ENCODE measurements at places on chromosomes 7 and 10.
A peak's percentile ranks its signal among the peaks of the same experiment; 100 is the strongest.

DNA sequence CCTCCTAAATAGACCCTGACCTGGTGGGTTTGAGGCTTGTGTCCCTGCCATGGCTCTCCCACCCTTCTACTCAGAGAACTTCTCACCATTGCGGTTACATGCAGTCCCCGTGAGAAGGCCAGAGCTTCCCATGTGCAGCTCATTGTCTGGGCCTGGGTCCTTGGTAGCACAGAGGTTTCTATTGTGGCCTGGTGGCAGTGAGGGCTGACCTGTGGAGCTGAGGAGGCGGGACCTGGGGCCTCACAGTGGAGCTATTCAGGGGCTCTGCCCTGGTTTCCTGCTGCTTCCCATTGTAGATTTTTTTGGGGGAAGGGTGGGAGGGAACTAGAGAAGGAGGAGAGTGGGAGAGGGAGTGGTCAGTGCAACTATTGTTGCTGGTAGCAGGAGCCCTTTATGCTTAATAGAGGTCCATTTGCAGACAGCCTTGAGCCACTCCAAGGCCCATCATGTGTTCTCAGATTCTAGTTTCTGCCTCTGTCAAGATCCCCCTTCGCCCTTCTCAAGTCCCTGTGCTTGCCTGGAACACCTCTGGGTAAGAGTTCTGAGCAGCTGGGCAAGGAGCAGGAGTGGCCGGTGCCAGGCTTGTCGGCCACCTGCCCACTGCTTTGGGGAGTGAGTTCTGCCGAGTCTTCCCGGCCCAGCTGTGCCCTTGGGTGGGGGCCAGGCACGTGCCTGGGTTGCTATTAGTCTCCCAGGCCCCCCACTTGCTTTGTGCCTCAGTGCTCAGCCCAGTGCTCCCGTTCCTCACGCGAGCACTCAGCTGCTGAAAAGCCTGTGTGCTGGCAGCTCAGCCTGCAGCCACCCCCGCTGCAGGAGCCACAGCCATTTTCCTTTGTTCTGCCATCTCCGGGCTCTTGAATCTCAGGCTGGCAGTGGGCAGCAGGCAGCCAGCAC lies 10.7 kb downstream of the TSPAN14 start:
- peak; percentile 32 for DNase-seq

GRCh38 chr7:126578338-126578737 lies 674.4 kb downstream of the GRM8 start:
- no peak for DNase-seq

GRCh38 chr7:106282390-106282789 lies 2.4 kb downstream of the NAMPT start:
- DNase-seq = no peak

- peak; percentile 16 for DNase-seq
Measured at GRCh38 chr7:140635816-140636215, 4.8 kb downstream of the DENND2A start.

- DNase-seq = peak; percentile 89
Measured at GRCh38 chr10:100562008-100562672, 26.4 kb downstream of the HIF1AN start.

DNA sequence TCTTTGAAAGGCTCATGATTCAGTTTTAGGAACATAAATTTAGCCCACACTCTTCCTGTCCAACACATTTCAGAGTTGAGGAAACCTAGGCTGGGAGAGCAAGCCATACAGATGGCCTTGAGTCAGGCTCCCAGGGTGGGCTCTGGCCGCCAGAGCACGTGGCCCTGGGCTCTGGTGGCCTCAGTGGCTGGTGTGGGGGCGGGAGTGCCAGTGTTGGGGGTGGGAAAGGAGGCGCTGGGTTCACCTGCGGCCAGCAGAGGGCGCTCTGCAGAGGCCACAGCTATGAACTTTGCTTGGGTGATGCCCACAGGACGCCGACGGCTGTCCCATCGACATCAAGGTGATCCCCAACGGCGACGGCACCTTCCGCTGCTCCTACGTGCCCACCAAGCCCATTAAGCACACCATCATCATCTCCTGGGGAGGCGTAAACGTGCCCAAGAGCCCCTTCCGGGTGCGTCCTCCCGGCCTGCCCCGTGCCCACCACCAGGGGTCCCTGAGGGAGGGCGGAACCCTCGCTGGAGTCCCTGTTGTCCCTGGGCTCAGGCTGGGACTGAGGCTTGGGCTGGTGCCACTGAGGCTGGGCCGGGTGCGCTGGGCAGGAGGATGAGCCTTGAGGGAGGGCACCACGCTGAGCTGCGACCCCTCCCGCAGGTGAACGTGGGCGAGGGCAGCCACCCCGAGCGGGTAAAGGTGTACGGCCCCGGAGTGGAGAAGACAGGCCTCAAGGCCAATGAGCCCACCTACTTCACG lies 11.9 kb downstream of the FLNC start:
- DNase-seq = peak; percentile 39

DNA sequence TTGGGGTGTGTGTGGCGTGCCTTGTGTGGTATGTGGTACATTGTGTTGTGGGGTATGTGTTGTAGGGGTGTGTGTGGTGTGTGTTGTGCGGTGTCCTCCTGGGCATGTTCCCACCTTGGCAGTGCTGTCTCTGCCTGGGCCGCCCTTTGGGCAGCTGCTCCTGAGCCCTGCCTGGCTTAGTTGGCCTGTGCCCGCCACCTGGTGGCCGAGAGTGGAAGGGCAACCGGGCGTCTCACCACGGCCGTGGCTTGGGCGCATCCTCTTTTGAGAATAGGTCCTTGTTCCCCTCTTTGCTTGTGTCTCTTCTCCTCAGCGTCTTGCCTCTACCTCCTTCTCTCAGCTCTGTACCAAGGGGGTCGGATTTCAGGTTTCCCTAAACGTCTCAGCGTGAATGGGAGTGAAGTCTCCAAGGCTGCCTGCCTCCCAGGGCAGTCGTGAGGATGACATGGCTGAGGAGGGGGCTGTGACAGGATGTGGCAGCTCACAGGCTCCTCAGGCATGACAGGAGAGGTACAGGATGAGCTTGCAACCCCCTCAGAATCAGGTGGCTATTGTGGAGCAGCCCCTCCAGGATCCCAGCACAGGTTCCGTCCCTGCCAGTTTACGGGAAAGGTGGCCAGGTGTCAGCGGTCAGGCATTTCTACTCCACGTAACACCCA lies 98.4 kb upstream of the PODXL start:
- peak; percentile 94 for DNase-seq

- no peak for DNase-seq
Measured at GRCh38 chr10:45420453-45421192, 46.6 kb downstream of the ALOX5 start.

- no peak for DNase-seq
Measured at GRCh38 chr10:33963729-33964128, 629.3 kb upstream of the NRP1 start.

- DNase-seq = no peak
Measured at GRCh38 chr10:1605999-1606940, 131.1 kb downstream of the ADARB2 start.

- no peak for DNase-seq
Measured at GRCh38 chr10:132411561-132412253, 14.7 kb downstream of the PWWP2B start.

- DNase-seq = no peak
Measured at GRCh38 chr7:139095194-139095659, 14.3 kb downstream of the ZC3HAV1 start.

DNA sequence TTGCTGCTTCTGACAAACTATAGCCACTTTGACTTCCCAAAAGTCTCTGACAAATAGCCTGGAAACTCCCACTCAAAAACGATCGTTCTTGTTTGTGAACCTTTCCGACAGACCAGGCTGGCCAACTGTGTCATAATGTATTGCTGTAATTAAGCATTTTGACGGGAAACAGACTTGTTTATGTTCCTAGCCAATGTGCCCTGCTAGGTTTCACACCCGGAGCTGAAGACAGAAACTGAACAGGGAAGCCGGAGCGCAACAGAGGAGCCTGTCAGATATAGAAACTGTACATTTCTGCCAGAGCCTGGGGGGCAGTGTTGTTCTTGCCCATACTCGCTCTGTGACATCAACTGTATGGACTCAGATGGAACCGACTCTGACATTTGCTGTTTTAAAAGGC lies 55.3 kb upstream of the C7orf33 start:
- DNase-seq = no peak

- no peak for DNase-seq
Measured at GRCh38 chr10:131896403-131896802, 4.4 kb upstream of the PPP2R2D start.

DNA sequence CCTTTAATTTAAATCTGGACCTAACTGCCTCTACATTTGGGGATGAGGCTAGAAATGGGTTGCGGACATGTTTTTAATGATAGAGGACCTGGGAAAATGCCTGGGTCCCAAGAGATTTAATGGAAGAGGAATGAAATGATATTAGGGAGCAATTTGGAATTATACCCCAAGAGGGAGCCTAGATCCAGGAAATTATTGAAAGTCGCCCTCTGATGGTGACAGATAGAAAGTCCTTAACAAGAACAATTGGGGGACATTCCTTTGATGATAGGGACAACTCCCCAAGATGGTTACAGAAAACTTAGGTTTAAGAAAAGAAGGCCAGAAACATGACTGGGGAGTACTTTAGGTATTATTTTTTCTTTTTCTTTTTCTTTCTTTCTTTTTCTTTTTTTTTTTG lies 9.5 kb upstream of the TSGA13 start:
- DNase-seq = no peak

DNA sequence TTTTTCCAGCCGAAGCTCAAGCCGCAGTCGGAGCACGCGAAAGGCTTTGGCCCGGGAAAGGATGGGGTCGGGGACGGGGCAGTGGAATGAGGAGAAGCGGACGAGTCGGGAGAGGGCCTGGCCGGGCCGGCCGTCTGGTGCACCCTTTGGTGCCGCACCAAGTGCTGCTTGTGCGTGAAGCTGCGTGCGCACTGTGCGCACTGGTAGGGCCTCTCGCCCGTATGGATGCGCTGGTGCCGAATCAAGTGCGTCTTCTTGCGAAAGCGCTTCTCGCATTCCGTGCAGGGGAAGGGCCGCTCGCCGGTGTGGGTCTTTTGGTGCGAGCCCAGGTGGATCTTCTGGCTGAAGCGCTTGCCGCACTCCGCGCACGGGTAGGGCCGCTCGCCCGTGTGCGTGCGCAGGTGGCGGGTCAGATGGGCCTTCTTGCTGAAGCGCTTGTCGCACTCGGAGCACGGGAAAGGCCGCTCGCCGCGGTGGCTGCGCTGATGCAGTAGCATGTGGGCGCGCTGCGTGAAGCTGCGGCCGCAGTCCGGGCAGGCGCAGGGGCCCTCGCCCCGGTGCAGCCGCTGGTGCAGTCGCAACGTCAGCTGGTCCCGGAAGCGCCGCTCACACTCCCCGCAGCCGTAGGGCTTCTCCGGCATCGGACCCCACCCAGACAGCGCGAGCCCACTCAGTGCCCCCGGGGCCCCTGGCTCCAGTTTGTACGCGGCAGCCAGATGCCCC lies 7.8 kb downstream of the ZNF467 start:
- DNase-seq = no peak

DNA sequence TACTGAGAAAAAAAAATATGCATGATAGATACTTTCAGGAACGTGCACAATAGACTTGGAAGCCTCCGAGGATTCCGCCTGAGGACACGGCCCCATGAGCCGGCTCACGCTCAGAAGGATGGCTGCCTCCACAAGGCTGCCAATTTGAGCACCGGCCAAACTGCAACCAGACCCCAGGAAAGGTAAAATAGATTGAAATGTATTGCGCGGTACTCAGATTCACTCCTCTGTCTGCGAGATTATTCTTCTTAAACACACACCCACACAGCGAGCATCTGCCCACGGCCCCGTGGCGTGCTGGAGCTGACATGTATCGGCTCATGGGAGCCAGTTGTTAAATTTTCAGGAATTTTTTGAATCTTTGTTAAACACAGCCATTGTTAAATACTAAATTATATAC lies 653.2 kb upstream of the MKI67 start:
- DNase-seq = no peak

- DNase-seq = no peak
Measured at GRCh38 chr10:120997756-120998155, 146.6 kb downstream of the WDR11 start.

DNA sequence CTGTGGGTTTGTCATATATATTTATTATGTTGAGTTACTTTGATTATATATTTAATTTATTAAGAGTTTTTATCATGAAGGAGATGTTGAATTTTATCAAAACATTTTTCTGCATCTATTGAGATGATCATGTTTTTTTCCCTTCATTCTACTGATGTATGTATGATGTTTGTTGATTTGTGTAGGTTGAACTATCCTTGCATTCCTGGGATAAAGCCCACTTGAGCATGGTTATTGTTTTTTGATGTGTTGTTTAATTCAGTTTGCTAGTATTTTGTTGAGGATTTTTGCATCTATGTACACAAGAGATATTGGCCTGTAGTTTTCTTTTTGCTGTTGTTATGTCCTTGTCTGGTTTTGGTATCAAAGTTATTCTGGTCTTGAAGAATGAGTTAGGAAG lies 31.1 kb downstream of the SCART1 start:
- no peak for DNase-seq

DNA sequence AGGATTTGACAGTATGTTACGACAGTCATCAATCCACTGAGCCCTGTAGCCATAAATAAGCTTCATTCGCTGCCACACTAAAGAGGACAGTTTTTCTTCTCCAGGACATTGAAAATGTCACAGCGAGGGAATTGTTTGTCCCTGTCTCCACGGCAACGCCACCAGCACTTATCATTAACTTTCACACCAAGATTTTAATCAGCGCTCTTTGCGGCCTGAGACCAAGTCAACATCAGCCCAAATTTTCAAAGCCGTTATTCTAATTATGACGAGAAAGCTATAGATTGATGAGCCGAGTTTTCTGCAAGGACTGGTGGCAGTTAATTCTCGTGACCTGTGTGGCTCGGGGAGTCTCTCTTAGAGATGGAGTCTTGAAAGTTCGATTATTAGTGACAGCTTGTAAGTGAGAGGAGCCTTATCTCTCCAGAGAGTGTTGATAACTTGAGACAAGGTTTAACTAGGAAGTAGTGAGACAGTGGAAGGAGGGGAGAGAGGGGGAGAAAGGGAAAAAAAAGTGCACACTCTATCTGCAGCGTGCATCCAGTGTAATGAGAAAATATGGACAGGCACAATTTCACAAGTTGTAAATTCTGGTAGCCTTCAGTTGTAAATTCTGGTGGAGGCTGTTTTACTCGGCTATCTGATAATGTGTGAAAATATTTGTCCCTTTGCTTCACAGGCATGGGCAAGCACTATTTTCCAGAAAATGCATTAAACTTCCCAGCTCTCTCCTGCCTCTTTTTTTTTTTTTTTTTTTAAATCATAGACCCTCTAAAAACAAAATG lies 473.3 kb downstream of the LRMDA start:
- DNase-seq = no peak

- DNase-seq = no peak
Measured at GRCh38 chr10:73061743-73062142, 34.9 kb downstream of the P4HA1 start.

DNA sequence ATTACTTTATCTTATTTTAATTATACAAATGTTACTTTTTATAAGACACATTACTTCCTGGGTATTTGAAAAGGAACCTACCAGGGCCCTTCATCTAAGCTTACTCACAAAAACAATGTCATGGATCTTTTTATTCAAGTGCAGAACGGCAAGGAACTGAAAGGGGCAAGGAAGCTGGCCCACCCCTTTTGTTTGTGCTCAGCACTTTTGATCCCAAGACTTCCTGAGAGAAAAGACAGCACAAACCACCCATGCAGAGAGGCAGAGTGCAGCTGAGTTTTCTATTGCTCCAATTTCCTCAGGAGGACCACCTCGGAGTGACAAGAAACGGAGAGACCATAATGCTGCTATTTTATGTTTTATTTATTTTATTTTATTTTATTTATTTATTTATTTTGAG lies 232.0 kb upstream of the NRP1 start:
- DNase-seq = no peak
